ENCODE measurements at places on chromosomes 7 and 10.

- DNase-seq: no peak
Observed at GRCh38 chr10:114708717-114709335, 50.8 kb upstream of the ABLIM1 start.

- no peak for DNase-seq
Observed at GRCh38 chr10:37067576-37067975, 57.8 kb upstream of the ANKRD30A start.

GRCh38 chr10:111075577-111076185 lies 1.1 kb upstream of the ADRA2A start:
- no peak for DNase-seq

GRCh38 chr10:32461203-32461602 lies 15.3 kb downstream of the CCDC7 start:
- no peak for DNase-seq

- no peak for DNase-seq
Observed at GRCh38 chr10:126729314-126729870, 58.9 kb upstream of the C10orf90 start.

DNA sequence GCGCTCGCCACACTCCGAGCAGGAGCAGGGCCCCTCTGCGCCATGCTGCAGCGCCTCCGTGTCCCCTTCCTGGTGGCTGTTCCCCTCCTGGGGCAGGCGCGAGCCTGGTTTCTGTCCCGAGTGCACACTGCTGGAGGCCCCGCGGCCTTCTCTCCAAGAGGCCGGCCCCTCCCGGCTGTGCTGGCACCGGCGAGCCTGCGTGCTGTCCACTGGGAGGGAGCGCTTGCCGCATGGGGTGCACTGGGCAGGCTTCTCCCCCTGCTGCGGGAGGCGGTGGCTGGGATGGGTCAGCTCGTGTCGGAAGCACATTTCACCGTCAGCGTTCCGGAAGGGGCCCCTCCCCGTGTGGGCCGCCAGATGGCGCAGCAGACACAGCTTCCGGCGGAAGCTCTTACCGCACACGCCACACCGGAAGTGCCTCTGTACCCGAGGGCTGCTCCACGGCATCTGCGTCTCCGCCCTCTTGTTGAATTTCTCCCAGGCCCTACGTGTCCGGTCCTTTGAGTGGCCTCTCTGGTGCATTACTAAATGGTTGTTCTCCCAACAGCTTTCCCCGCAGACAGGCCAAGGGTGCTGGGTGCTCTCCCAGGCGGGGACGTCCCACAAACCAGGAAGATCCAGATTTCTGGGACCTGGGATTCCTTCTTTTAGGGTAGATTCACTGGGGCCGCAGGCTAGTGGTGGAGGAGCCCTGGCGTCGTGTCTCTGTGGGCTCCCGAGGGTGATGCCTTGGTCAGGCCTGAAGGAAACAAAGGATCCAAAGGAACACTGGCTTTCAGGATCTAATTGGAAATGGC lies 18.7 kb downstream of the ZNF786 start:
- peak; percentile 54 for DNase-seq

DNA sequence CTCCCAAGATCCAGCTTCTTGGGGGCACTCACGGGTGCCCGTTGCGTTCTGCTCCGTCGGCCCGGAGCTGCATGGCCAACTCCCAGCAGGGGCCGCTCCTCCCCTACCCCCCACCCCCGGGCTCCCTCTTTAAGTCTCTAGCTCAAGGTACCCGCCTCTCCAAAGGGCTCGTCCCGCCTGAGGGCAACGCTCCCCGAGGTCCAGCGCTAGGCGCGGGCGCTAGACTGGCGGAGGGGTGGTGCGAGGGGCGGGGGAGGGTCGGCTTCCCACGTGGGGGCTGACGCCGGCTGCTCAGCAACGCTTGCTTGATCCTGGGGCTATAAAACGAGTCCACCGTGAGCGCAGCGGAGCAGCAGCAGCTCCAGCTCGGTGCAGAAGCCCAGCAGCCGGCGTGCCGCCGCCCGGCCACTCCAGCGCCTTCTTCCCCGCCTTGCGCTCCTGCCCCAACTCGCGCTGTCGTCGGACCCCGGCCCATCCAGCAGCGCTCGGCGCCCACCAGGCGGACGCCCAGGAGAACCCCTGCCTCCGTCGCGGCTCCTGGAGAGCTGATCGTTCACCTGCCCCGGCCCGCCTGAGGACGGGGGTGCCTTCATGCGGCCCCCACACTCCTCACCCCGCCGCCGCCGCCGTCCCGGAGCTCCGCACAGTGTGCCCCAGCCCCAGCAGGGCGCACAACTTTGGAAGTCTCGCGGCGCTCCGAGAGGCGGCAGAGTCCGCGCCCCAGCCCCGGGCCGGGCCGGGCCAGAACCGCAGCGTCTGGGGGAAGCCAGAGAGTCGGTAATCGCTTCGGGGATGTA lies at the start of gene ADRA2A:
Gene ADRA2A, plus strand, starts transcription at position 348 of the 797 bp plus-strand sequence. CDS start 968 bp downstream, outside the sequence.
- no peak for DNase-seq

DNA sequence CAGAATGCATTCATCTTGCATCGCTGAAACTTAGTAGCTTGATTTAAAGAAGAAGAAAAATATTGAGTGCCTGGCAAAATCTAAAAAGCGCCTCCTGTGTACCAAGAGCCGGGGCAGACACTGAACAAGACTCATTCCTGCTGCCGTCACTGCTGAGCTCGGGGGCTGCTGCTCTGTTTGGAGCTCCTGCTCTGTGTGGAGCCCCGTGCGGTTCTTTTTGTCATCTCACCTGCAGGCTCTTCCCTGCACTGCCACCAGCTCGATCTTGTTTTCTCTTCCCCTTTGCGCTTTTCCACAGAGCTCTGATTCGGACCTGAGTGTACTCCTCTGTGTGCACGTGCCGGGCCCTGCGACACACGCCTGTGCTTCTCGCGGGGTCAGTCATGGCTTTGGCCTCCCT lies 462.1 kb upstream of the DPP6 start:
- no peak for DNase-seq

DNA sequence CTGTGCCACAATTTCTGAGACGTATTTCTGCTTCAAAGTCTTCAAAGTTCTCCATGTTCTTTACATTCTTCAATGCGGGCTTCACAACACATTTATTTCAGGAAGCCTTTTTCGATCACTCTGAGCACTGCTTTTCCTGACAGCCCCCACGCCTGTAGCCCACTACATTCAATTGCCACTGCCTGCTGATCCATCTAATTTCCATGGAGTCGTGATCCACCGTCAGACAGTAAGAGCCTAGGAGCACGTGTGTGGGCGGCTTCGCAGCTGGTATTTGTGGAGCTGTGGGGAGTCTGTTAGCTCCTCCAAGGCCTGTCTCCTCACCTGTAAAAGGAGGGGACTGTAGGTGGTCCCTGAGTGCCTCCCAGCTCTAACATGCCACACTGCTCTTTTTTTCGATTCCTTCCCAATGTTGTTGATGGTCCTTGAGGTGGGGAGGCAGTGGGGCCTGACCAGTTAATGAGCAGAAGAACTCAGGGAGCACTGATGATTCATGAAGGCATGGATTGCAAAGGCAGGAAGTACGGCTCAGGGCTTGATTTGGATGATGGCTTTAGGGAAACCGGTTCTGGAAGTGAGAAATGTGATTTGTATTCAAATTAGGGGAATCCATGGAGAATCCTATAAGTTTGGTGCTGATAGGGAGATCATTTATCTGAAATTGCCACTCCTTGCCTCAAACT lies 401.1 kb upstream of the PODXL start:
- no peak for DNase-seq

DNA sequence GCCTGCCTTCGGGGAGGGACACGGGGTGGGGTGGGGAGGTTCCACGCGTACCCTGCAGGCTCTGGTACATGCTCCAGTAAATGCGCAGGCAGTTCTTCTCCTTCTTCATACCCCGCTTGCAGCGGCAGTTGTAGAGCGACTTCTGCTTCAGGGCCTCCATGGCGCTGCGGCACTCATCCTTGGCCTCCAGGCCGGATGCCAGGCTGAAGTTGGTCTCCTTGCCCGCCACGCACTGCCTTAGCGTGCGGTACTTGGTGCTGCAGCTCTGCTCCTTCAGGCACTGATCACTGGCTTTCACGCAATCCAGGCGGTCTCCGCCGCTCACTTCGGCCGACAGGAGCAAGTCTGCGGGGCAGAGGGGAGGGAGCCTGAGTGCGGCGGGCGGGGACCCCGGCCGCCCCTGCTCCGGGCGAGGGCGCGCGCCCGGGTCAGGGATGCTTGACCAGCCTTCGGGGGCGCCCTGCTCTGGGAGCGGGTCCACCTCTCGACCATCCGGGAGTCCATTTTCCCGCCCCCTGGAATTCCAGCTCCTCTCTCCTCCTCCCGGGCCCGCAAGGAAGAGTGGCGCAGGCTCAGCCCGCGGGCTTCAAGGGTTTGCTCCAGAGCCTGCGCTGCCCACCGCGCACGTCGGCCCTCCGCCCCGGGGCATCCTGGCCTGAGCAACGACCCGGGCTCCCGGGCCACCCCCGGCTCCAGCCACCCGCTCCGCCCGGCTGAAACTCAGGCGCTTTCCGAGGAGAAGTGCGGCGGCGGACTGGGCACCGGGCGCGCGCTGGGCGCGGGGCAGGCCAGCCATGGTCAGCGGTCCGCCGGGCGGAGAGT lies 2.0 kb downstream of the GFRA1 start:
- DNase-seq: no peak

- DNase-seq: peak; percentile 29
Observed at GRCh38 chr7:37284805-37285231, 163.8 kb downstream of the ELMO1 start.

- no peak for DNase-seq
Observed at GRCh38 chr7:18020138-18020715, 7.4 kb downstream of the PRPS1L1 start.

DNA sequence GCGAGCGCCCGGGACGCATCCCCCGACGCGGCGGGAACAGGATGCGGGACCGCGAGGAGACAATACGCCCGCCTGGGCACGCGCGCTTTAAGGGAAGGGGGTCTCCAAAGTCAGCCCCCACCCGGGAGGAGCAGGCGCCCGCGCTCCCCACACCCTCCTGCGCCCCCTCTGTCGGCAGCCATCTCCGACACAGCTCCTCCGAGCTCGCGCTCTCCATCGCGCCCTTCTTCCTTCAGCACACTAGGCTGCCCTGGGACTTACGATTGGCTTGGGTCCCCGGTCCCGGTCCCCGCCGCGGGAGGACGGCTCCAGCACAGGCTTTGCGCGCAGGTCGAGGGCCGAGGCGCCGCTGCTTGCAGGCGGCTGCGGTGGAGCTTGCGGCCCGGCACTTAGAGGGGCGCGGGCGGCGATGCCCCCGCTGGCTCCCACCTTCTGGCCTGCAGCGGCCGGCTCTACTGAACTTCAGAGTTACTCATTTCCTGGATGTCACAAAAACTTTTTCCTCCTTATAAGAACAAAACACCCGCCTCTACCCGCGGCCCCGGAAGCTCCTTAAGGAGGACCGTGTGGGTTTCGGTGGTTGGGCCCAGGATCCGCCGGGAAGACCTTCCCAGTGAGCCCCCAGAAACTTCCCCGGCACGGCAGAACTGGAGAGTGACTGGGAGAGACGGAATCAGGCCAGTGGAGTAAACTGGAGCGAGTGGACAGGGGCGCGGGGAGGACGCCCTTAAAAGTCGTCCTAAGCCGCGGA lies at the start of gene ITPRIP:
Gene ITPRIP, minus strand, starts transcription at position 481 of the 751 bp plus-strand sequence. CDS start 22,414 bp downstream, outside the sequence.
- DNase-seq: peak; percentile 61

GRCh38 chr10:113331961-113332360 lies 220.9 kb upstream of the HABP2 start:
- DNase-seq: no peak

GRCh38 chr7:138941545-138941944 lies 39.6 kb downstream of the KIAA1549 start:
- DNase-seq: no peak

DNA sequence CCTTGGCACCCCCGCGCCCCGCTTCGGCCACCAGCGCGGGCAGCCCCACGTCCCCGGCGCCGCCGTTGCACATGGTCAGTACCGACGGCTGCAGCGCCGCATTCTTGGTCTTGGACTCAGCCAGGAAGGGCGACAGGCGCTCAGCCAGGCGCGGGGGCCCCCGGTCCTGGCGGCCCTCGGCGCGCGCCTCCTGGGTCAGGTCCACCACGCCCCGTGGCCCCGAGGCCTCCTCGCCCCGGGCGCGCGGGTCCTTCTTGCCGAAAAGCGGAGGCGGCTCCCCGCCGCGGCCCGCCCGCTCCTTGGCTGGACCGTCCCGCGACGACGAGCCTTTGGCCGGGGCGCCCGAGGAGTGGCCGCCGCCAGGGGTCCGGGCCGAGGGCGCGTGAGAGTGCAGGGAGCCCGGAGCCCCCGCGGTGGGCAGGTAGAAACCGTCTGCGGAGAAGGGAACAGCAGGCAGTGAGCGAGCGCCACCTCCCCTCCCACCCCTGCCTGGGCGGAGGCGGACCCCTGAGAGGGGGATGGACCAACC lies 34.7 kb downstream of the TNRC18 start:
- no peak for DNase-seq

DNA sequence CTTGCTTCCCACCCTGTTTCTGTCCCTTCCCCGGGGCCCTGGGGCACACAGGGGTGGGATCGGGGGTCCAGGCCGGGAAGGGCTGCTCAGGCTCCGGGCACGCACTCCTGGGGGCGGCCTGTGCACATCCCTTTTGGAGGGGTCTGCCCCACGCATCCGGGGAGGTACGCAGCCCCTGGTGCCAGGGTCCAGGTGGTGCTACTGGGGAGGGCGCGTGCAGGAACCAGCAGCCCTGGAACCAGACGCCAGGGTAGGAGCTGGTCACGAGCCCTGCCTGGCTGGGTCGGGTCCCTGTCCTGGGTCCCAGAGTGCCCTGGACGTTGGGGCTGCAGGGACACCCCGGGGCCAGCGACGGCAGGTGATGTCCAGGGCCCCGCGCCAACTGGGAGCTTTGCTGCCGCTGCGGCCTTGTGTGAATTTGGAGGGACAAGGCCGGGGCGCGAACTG lies 53.4 kb downstream of the GLRX3 start:
- DNase-seq: no peak

DNA sequence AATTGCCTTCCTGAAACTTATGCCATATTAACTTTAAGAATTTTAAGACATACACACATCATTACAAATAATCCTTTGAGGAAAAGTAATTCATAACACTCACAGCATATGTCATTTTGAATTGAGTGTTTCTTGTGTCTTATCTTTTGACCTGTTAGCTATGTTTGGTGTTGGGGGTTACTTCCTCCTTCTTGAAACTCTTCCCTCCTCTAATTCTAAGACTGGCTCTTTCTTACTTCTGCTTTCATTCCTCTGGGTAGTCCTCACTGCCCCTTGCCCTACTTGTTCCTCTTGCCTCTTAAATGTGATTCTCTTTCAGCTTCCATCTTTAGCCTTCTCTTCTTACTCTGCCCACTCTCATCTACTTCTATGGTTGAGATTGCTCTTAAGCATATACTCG lies 28.3 kb upstream of the PIP4K2A start:
- DNase-seq: no peak

GRCh38 chr7:50666124-50666496 lies 100.9 kb upstream of the DDC start:
- no peak for DNase-seq

Measured in effector memory CD8-positive, alpha-beta T cell (primary cell).